ENCODE measurements at places on chromosomes 2 and 18.

GRCh38 chr2:211070547-211070946 is 514.1 kb downstream of the CPS1 start:
- no peak for DNase-seq

DNA sequence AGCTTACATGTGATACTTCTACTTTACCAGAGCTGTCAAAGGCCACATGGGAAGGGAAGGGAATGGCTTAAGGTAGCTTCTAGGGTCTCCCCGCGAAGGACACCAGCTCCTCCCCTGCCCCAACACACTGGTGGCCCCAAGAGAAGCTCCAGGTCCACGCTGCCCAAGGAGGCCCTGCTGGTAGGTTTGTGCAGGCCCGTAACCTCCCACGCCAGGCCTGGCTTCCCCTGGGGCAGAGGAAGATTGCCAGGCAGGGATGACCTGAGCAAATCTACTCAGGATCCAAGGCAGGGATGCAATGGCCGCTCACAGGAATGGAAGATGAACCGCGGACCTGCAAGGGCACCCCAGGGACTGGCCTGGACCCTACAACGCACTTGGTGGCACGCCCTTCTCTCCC is 205.1 kb downstream of the MGAT5 start:
- no peak for DNase-seq

DNA sequence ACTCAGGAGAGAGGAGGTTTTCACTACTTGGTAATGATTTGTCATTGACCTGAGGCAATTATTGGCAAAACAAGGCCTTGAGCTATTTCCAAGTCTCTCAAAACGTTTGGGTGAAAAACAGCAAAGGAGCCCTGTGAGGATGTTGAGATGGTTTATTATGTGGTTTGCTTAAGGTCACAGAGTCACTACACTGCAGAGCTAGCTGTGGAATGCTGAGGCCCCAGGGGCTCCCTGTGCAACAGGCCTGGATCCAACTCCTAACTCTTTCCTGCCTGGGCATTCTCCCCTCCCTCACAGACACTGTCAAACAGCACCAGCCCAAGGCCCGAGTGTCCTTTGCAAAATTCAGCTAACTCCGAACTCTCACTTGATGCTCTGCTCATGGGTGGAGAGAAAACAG is 754.6 kb upstream of the SOX11 start:
- DNase-seq: no peak

GRCh38 chr2:113888641-113889470 is 1.0 kb upstream of the ACTR3 start:
- DNase-seq: no peak

DNA sequence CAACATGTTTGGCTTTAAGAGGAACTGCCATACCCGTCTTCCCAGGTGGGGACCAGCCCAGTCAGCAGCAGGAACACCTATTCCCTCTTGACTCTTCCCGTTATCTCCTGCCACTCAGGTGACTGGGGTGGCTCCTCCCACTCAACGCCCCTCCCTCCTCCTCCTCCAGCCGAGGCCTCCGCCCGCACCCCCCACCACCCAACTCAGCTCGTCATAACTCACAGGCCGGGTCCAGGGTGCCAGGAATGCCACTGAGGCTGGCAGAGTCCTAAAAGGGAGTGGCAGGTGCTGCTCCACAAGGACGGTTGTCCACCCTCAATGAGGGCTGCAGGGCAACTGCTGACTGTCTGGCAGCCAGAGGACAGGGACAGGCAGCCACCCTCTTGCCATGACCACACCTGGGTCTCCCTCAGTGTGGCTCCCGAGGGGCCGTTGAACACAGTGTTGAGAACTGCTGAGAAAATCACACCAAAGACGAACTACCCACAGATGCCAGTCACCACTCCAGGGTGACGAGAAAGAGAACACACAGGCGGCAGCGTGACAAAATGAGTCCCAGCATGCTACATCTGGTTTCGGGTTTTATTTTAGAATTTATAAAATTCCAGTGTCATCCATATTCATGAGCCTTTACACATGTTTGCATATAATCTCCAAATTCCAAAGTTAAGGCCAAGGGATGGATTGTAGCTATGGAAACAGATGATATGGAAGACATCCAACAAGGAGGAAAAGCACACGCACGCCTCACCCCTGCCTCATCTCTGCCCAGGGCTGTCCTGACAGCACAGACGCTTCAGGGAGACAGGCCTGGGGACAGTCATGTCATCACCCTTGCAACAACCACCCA is 38.5 kb downstream of the ANO7 start:
- DNase-seq: no peak

Measured in AG09319 (cell line).